ENCODE measurements at places on chromosomes 1 and 21.

DNA sequence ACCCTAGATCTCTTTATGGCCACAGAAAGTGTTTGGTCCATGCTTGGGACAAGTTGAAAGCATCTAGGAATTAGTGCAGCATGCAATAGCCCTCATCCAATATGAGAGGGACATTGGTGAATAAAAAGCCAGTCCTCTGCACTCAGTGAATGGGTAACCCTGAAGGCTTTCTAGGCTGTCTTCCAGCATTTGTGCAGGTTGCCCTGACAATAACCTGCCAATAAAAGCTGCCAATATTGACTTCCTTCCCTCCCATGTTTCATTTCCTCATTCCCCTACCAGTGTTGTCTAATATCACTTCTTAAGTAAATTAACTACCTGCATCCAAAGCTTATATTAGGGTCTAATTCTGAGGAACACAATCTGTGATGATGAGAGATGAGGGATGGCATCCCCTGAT lies 563.6 kb upstream of the NEGR1 start:
- DNase-seq: no peak

- DNase-seq: no peak
Measured at GRCh38 chr1:202311875-202312635, 29.7 kb downstream of the UBE2T start.

- no peak for DNase-seq
Measured at GRCh38 chr1:106962591-106962990, 93.9 kb upstream of the PRMT6 start.

- DNase-seq: no peak
Measured at GRCh38 chr1:98674075-98674781, 12.7 kb downstream of the SNX7 start.

DNA sequence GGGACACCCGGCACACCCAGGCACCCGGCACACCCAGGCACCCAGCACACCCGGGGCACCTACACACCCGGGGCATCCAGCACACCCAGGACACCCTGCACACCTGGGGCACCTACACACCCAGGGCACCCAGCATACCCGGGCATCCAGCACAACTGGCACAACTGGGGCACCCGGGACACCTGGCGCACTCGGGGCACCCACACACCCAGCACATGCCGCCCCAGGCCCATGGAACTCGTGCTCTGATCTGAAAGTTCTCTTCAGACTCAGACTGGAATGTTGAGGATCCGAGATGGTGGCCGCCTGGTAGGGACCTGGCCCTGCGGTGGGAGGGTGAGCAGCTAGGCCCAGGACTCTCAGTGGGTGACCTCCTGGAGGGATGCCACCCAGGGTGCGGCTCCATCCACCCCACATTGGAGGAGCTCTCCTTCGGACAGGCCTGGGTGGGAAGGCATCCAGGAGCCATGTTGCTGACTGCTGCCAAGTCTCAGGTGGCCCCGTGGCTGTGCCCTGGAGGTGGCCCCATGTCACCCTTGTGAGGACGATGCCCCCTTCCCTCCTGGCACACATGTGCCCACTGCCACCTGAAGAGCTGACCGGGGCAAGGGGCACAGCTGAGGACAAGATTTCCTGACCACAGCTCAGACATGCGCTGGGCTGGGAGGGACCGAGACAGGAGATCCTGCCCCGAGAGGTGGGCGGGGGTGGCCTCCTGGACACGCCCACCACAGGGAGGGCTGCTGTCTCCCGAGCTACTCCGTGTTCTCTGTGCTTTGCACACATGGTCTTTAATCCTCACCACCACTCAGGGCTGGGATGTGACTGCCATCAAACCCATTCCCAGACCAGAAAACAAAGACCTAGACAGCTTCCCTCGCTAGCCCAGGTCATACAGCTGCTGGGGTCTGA lies 37.0 kb downstream of the UBE2G2 start:
- no peak for DNase-seq

DNA sequence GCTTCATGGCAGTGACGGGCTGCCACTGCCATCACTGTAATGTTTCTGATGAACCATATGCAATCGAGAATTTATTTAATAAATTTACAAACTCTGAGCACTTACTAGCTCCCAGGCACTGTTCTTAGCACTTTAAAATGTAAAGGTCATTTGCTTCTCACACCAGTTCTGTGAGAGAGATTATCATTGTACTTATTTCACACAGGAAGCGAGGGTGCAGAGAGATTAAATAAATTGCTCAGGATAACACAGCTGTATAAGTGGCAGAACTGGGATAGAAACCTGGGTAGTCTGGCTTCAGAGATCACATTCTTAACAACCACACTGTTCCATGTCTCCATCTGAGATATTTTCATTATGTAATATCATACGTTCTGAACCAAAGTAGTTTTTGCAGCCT lies 119.9 kb downstream of the MAST2 start:
- DNase-seq: no peak

DNA sequence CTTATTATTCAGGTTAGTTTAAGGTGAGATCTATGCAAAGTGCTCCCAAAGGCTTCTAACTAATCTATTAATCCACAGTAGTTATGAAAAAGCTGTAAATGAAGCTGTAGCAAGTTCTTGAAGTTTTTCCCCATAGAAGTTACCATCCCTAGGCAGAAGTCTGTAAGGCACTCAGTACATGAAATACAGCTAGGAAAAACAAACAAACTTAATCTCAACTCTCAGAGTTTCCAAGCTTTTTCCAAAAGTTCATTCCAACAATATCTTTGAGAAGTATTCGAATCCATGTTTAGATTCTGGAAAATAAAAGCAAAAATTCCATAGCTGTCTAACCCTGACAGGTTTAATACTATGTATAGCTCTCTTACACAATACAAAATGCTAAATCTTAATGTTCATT lies 41.2 kb downstream of the SORT1 start:
- no peak for DNase-seq

DNA sequence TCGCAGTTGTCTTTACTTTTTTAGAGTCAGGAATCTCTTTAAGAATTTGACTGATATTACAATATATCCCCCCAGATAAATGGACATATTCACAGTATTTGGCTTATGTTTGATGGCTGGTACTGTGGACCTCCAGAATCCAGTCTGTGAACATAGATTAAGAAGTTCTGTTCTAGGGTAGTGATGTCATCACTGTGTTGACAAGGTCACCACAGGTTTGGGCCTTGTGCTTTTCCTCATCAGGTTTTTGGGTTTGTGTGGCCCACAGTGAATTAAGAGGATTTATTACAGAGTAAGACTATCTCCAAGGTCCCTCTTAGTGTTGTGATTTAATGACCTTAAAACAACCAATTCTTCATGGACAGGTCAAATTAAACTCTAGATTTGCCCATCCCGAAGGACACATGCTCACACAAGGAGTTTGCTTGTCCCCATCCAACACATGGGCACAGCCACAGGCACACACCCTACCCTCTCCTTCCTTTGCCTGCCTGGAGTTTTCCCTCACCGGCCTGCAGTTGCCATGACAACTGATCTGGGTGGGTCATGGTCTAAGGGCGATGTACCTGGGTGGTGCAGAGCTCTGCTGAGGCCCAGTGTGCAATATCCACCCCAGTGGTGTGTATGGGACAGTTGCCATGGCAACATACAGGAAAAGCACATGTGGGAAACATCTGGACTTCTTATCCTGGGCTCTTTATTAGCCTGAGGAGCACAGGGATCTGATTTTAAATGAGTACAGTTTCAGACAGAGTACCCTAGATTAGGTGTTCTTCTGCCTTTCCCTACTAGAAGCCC lies 98.6 kb downstream of the NAV1 start:
- DNase-seq: no peak

DNA sequence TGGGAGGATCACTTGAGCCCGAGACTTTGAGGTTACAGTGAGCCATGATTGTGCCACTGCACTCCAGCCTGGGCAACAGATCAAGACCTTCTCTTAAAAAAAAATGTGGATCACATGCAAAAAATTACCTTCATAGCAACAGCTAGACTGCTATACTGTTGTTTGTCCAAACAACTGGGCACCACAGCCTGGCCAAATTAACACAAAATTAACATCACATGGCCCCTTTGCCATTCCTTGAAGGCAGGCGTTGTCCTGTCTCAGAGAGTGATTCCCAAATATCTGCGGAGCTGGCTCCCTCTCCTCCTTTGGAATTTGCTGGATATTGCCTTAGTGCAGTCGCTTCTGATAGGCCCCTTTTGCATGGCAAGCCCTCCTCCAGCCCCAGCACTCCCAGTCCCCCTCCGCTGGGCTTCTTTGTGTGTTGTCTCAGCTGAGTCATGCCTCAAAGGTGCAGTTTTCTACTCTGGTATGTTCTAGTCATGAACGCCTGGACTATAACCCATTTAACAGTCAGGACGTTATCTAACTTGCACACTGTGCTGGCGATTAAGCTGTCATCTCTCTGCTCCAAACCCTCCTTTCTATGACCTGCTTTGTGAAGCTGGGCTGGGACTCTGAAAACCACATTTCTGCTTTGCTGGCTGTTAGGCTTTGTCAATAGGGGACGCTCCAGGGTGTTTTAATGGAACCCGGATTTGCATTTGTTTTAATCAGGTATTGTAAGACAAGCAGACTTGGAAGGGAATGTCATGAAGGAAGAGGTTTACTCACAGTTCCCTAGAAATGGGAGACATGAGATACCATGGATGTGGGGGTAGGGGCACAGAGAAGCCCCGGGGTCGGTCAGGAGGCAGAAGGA lies 20.1 kb upstream of the HPCAL4 start:
- no peak for DNase-seq

DNA sequence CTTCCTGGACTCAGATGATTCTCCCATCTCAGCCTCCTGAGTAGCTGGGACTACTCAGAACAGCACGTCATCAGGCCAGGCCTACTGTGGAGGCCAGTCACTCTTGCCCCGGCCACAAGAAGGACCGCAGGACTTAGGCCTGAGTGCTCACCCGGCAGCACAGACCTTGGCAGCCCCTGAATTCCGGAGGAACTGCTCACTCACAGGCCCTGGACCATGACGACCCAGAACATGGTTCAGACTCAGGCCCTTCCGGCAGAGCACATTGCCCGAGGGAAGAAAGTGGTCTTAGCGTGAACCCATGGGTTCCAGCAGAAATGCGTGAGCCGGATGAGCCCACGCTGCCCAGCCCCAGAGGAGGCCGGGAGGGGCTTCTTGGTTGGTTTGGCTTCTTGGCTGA lies 177.3 kb upstream of the TMEM51 start:
- no peak for DNase-seq

- peak; percentile 94 for DNase-seq
Measured at GRCh38 chr1:24966724-24967346, 36.8 kb upstream of the RUNX3 start.

DNA sequence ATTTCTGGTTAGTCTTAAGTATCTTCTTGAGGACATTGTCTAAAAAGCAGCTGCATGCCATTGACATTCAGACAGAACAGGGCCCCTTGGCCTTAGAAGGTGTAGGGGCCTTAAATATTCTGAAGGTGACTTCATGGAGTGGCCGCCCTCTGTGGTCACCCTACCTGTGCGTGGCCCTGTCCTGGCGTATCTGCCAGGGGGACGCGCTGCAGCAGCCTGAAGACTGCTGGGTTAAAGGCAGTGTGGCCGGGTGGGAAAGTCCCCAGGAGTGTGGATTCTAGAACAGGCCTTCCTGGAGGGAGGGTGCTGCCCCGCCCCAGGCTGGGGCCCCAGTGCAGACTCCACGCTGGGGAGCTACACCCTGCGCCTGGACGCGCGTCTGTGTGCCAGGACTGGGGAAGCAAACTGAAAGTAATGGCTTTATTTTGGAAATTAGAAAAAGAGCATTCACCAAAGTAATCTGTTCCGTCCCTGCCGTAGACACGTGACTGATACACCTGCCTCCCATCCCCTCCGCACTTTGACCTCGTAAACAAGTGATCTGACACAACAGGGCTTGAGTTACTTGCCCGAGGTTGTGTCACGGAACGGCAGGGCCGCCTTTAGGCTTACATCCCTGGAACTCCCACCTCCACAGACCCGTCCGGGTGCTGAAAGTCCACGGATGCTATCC lies 1.8 kb downstream of the AGPAT3 start:
- no peak for DNase-seq

GRCh38 chr1:975365-975764 lies 6.5 kb downstream of the PERM1 start:
- no peak for DNase-seq

DNA sequence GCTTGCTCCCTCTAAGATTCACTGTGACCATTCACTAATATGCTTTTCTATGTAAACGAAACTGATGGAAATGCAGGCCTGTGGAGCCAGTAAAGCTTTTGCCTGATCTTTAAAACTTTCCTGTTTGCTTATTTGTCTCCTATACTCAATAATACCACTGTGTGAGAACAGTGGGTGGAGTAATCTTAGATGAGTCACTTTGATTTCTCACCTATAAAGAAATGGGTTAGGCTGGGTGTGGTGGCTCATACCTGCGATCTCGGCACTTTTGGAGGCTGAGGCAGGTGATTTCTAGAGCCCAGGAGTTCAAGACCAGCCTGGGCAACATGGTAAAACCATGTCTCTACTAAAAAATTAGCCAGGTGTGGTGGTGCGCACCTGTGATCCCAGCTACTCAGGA lies 70.8 kb downstream of the RWDD3 start:
- no peak for DNase-seq

DNA sequence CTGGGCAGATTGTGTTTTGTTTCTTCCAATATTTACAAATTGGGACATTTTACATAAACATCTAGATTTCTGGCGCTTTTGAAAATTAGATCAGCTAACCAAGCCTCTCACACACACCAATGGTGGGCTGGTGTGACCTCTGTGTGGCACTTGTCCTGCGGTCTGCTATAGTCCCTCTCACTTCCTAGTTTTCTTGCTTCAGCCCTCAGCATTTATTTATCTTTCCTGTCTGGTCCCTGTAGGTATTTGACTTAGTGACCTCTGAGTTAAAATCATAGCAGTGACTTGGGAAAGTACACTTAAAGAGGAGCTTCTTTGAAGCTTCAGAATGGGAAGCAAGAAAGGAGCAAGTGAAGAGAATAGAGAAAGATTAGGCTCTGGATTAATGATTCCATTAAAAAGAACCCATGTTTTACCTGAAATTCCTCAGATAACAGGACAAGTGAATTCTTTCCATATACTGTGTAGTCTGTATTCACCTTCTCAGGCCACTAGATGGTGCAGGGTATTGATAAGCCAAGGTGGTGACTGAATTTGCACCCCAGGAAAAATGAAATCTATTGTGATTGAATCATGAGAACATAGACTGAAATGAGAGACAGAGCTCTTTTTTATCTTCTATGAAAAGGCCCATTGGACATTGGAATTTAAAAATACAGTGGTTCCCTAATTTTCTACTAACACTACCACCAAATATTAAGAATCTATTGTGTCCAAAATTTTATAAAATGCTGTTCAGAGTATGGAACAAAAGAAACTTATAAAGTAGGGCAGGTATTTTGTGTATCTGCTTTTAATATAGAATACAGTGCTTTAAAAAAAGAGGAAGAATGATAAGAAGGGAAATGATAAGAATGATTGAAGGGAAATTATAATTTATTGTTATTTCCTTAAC lies 7.1 kb upstream of the DIPK1A start:
- peak; percentile 27 for DNase-seq

GRCh38 chr1:238060061-238060460 lies 169.3 kb upstream of the ZP4 start:
- no peak for DNase-seq

GRCh38 chr1:235910357-235911299 lies 43.9 kb upstream of the LYST start:
- peak; percentile 95 for DNase-seq

- DNase-seq: no peak
Measured at GRCh38 chr1:162982364-162982763, 86.8 kb upstream of the RGS4 start.

Measured in suppressor macrophage treated with lipopolysaccharide for 1 hour (primary cell).